ENCODE measurements at places on chromosomes 6 and 20.

- no peak for ATAC-seq
Measured at GRCh38 chr20:49496553-49497397, 14.3 kb upstream of the KCNB1 start.

DNA sequence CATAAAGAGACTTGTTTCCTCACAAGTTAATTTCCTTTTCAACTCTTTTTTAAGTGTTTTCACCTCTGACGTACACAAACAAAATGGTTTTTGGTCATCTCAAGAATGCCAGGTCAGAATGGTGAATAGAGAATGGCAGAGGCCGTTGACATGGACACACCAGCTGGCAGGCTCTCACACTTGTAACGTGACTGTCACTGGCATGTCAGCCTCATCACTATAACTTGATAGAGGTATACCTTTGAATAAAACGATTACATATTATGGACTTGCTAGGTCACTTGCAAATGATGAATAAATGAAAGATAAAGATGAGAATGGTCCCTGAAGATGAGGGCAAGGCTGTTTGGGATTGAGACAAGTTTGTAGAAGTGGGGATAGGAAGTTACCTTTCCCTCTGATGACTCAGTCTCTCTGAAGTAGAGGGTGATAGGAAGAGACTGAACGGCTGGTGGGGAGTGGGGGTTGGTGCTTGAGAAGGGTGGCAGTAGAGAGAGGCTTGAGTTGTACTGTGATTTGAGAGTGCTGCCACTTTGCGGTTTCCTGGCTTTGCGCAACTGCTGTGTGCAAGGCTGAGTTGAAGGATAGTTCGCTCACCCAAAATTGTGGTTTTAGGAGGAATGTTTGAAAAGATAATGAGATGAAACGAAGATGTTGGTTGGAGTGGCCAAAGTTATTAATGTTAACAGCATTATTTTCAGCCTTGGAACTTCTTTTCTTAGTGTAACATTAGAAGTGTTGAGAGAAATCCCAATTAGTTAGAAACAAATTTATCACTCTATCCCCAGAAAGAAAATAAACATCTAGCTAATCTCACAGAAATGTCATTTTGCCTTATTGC, 30.3 kb downstream of the TBPL1 start:
- ATAC-seq: no peak

GRCh38 chr6:129309154-129309553, 400.8 kb downstream of the ARHGAP18 start:
- no peak for ATAC-seq

DNA sequence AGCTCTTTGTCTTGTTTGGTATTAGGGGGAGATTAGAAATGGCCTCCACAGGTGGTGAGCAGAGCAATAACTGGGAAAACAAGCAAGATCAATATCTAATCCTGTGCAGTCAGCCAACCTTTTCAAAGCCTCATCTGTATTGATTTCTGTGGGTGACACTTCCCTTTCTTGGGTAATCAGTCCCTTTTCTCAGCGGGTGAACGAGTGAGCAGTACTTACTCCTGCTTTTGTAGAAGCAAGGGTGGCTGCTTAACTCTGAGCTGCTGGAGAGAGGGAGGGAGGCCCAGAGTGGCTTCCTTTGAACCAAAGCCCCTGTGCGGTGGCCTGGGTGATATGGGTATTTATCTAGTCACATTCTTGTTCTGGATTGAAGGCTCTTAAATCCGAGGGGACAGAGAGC, 254.8 kb upstream of the CHD6 start:
- ATAC-seq: no peak

- no peak for ATAC-seq
Measured at GRCh38 chr6:20866935-20867703, 332.9 kb downstream of the CDKAL1 start.

- ATAC-seq: no peak
Measured at GRCh38 chr20:49455691-49456090, 26.8 kb downstream of the KCNB1 start.

DNA sequence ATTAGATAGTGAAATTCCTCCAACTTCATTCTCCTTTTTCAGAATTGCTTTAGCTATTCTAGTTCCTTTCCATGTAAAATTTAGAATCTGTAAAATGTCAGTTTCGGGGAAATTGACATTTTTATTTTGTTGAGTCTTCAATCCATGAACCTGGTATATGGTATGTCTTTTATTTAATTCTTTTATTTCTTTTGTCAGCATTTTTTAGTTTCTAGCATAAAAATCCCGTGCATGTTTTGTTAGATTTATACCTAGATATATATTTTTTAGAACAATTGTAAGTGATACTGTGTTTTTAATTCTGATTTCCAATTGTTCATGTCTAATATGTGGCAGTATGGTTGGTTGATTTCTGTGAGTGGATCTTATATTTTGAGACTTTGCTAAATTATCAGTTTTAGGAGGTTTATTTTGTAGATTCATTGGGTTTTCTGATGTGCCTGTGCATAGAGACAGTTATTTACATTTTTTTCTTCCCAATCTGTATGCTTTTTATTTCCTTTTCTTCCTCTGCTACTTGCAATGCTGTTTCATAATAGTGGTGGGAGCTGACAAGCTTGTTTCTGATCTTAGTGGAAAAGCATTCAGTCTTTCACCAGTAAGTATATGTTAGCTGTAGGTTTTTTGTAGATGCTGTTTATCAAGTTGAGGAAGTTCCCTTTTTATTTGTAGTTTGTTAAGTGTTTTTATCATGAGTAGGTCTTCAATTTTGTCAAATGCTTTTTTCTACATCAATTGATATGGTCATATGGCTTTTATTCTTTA, 13.7 kb downstream of the TAB2 start:
- ATAC-seq: no peak

DNA sequence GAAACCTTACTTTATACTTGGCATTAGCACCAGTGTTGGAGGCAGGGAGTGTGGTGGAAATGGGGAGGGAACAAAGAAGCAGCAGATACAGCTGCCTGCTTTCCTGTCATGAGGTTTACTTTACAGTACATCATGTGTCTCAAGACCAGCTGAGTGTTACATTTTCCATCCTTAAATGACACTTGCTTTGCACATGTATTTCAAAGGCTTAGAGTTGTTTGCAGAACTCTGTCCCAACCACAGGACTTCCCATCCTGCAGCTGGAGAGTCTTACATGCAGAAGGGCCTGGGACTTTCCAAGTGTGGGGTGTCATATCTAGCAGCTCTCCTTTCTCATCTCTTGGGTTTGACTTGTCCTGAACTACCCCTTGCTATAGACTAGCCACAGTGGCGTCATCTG, 395.9 kb downstream of the DHX35 start:
- peak; percentile 75 for ATAC-seq

DNA sequence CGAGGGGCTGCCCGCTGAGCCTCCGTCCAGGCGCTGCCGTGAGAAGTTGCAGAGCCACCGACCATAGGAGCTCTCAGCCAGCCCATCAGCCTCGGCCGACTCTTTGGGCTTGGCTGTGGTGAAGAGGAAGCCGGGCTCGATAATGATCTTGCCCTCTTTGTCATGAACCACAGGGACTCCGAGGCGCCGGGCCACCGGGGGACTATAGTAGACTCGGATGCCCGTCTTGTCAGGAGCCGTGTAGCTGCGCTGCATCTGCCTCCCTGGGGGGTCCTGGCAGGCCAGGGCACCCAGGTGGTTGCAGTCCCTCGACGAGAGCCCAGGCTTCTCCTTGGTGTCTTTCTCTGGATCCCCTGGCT, 20.5 kb upstream of the DSN1 start:
- ATAC-seq: no peak

DNA sequence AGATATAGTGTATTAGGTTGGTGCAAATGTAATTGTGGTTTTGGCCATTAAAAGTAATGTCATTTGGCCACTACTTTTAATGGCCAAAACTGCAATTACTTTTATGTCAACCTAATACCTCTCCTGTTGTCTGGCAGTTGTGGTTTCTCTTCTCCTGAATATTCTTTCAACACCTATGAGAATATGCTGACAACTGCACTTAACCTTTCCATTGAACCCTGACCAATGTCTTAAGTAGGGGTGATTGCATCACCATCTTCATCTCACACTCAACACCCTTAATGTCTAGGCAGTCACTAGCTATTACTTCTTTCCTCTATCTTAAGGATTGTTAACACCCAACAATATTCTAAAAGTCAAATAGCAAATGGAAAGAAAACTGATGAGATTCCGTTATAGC, 200.5 kb upstream of the HSF2 start:
- ATAC-seq: no peak
